Esophagus squamous epithelium (tissue), 5 donors: ENCODE measurements at places on chromosomes 12 and 14.

GRCh38 chr12:3091038-3091319 lies 13.8 kb downstream of the TSPAN9 start:
- H3K4me3 ChIP-seq = no peak overlapping the region
- H3K4me1 ChIP-seq = peaks cover 50% of the 10 kb centered on the region
- no peak overlapping the region for H3K27ac ChIP-seq
- H3K36me3 ChIP-seq = peaks cover 11% of the 10 kb centered on the region
- DNase-seq = no peak
- H3K27me3 ChIP-seq = no peaks in the 10 kb centered on the region

GRCh38 chr14:49478784-49479183 lies 107.4 kb downstream of the RPS29 start:
- H3K36me3 ChIP-seq = no peaks in the 10 kb centered on the region
- H3K27me3 ChIP-seq = no peaks in the 10 kb centered on the region
- peaks cover 5% of the 10 kb centered on the region for H3K4me1 ChIP-seq
- H3K4me3 ChIP-seq = no peak overlapping the region

GRCh38 chr14:103408491-103409155 lies 23.4 kb downstream of the MARK3 start:
- H3K36me3 ChIP-seq = peaks cover 12% of the 10 kb centered on the region
- H3K4me1 ChIP-seq = no peaks in the 10 kb centered on the region
- no peak overlapping the region for H3K4me3 ChIP-seq
- no peaks in the 10 kb centered on the region for H3K27me3 ChIP-seq

GRCh38 chr14:85221832-85222231 lies 308.1 kb upstream of the FLRT2 start:
- H3K4me3 ChIP-seq = no peak overlapping the region
- H3K27ac ChIP-seq = no peak overlapping the region
- no peaks in the 10 kb centered on the region for H3K36me3 ChIP-seq
- H3K27me3 ChIP-seq = no peaks in the 10 kb centered on the region
